ENCODE measurements at places on chromosomes 13 and 19. TPM values are rescaled to one million over a fixed set of nuclear protein-coding genes. Genes with fewer than 3 reads are reported as not detected.
A peak's percentile ranks its signal among the peaks of the same experiment; 100 is the strongest.

- DNase-seq, result peak; percentile 63
These were observed 104.7 kb upstream of the FREM2 start for GRCh38 chr13:38582133-38582532.

- no peak for DNase-seq
These were observed 935 bp downstream of the CRB3 start for GRCh38 chr19:6465006-6465405.

- peak; percentile 69 for DNase-seq
These were observed 72.9 kb upstream of the TEX29 start for GRCh38 chr13:111247552-111247951.

DNA sequence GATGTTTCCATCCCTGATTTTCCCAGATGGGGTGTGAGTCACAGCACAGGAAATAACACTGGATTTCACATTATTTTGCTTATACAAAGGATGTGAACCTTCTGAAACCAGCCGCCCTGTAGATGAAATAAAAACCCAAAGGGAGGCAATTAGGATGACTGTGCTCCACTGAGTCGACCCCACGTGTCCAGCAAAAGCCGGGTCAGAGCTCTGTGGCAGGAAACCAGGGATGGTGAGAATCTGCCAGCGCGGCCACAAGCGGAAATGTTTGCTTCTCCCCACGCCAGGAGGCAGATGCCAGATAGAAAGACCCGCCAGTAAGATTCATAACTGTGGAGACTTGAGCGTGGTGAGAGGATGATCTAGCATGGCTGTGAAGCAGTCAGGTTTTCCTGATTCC lies 764.4 kb downstream of the LIG4 start:
- peak; percentile 66 for DNase-seq

DNA sequence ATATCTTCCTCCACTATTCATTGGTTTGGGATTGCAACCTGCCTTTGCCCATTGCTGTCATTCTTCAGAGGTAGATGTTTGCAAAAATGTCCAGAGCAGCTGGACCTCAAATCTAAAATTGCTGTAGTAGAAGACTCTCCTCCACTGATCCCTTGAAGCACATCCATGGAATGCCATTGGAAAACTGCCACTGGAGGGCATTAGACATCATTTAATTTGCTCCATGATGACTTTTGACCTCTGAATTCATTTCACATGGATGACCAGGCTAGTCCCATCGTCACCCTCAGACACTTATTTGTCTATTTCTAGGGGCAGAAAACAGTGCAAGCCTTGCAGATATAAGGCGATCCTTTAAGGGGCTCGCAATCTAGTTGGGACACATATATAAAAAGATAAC lies 33.9 kb upstream of the FLT1 start:
- no peak for DNase-seq

The LILRA1 gene
- polyA plus RNA-seq, result 0.72 TPM

The KLK3 gene
- polyA plus RNA-seq, result not detected

The HIF3A gene
- polyA plus RNA-seq, result 157 TPM

The BEST2 gene
- not detected for polyA plus RNA-seq
